ENCODE measurements at places on chromosomes 1 and 21.

GRCh38 chr1:213484333-213484732, 433.3 kb downstream of the RPS6KC1 start:
- DNase-seq = no peak

DNA sequence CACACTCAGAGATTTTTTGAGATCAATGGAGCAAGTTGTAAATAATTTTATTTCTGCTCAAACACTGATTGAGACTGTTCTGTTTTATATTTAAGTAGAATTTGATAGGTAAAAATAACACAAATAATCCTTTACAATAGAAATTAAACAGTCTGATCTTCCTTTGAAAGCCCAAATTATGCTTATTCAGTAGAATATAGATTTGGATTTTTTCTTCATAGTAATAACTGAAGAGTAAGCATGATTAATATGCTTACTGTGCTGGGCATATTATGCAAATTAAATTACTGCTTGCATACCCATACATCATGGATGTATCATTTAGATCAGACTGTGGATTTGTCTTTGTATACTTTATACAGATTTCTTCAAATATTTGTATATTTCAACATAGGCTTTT, 121.4 kb downstream of the LEPR start:
- no peak for DNase-seq

DNA sequence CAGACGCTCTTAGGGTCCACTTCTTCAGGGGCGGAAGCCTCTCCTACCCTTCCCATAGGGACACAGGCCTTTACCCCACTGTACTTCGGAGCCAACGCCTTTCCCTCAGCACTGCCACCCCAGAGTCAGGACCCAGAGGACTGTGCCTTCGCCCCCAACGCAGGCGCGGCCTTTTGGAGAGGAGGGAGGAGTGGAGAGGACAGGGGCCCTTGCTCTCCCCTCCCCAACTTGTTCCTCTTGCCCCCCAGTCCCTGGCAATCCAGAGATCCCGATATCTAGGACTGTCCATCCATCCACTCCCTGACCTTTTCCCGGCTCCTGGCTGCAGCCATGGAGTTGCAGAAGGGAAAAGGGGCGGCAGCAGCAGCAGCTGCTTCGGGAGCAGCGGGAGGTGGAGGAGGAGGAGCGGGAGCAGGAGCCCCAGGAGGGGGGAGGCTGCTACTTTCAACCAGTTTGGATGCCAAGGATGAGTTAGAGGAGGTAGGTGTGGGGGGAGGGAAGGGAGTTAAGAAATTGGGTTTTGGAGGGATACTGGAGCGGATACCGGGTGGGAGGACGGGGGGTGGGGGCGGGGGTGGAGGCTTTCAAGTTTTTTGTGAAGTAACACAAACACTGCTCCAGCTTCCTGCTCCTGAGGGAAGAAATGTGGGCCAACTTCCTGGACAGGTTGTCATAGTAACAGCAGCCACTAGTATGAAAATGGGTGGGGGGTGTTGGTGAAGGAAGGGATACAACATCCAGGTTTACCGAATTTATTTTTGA, 636 bp downstream of the INTS3 start:
- peak; percentile 7 for DNase-seq

DNA sequence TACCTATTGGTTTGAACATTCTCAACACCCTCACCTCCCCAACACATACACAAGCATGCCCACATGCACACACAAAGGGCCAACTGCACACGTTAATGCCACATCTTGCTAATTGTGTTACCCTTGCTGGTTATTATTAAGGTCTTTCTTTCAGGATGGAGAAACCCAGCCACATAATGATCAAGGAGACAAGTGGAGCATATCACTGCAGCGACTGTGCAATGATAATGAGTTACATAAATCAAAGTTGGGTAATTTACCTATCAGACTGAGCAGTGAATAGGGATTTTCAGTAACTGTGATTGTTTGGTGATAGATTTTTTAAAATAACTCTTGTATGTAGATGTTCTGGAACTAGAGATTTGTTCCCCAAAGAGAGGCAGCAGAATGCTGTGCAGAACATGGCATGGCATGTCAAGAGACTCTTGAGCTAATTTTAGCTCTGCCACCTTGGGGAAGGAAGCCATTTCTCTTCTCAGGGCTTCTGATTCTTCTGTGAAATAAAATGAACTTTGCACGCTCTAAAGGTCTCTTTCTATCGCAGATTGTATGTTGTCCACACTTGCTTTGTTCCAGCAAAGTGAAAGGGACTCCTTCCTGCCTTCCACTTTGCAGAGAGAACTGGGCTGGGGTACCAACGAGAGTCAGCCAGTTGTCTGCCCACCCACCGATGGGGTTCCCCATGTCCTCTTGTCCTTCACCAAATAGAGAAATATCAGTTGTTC, 126.0 kb upstream of the CAMK1G start:
- no peak for DNase-seq

DNA sequence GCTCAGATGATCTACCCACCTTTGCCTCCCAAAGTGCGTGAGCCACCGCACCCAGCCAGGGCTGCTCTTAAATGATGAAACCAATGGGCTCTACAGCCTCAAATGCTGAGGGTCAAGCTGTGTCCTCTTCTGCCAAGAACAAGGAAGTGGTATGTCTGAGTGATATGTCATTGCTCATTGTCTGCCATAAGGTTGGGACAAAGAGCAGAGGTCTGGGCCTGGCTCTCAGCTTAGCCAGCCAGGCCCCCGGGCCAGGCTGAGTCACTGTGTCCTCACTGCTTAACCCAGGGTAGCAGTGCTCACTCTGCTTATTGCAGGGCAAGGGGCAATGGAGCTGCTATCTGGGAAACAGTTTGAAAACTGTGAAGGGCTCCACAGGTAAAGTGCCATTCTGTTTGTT, 8.3 kb upstream of the ETS2 start:
- no peak for DNase-seq

DNA sequence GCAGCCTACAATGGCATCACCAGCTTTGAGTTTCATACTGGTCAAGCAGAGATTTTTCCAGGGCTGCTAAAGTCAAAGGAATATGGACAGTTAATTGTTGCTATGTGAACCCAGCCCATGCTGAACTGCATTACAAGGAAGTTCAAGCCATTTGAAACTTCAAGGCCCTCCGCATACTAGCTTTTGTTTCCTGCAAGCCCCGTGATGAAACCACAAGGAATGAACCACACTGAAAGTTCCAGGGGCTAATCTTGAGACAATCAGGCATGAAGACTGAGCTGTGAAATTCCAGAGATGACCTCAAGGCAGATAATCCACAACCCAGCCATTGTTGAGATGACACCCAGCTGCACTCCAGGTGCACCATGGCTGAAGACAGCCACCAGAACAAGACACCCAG, 180.8 kb downstream of the C1orf21 start:
- no peak for DNase-seq

DNA sequence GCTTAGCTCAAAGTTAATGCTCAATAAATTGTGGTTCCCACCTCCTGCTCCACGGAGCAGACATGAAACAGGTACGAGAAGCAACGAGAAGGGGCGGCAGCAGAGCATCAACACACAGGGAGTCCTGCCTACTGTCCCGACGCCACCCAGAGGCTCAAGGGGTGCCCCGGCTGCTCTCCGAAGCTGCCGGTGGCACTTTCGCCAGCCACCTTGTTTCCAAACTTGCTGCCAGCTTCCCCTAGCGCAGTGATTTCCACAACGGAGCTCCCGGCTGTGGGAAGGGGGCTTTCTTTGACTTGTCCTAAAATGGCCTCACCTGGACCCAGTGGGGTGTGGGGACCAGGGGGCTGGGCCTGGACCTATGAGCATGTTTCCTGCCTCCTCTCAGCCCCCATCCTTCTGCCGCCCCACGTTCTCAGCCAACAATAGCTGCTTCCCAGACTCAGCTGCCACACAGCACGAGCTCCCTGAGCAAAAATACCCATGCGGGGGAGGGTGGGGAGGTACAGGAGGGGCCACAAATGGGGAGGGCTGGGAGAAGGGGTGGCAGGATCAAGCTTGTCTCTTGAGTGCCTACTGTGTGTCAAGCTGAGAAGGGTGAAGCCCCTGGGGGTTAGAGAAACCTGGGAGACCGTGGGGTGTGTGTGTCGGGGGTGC, 35.6 kb upstream of the ECE1 start:
- DNase-seq = no peak

- no peak for DNase-seq
Measured at GRCh38 chr1:210940081-210940617, 193.8 kb downstream of the KCNH1 start.

DNA sequence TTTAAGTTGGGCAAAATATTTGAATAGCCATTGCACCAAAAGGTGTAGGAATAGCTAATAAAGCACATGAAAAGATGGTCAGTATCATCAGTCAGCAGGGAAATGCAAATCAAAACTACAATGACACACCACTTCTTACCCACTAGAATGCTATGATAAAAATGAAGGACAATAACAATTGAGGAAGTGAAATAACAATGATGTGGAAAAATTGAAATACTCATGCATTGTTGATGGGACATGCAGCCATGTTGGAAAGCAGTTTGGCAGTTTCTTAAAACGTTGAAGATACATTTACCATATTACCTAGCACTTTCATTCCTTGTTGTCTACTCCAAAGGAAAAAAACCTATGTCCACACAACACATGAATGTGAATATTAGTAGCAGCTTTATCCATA, 28.4 kb downstream of the HSD3B1 start:
- DNase-seq = no peak

DNA sequence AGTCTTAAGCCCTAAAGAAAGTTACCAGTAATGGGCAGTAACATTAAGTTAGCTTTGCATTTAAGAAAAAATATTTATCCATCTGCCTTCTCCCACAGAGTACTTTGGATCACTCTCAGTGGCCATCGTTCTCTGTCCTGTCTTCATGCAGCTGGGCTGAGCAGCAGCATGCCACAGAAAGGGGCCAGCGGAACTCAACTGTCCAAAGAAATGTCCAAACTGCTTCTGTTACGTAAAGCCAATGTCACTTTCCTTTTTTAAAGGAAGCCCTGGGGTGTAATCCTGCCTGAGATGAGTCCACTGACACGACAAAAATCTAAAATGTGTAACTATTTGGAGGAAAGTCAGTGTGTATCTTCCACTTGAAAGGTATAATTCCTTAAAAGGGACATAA, 291.6 kb downstream of the SMYD3 start:
- no peak for DNase-seq

DNA sequence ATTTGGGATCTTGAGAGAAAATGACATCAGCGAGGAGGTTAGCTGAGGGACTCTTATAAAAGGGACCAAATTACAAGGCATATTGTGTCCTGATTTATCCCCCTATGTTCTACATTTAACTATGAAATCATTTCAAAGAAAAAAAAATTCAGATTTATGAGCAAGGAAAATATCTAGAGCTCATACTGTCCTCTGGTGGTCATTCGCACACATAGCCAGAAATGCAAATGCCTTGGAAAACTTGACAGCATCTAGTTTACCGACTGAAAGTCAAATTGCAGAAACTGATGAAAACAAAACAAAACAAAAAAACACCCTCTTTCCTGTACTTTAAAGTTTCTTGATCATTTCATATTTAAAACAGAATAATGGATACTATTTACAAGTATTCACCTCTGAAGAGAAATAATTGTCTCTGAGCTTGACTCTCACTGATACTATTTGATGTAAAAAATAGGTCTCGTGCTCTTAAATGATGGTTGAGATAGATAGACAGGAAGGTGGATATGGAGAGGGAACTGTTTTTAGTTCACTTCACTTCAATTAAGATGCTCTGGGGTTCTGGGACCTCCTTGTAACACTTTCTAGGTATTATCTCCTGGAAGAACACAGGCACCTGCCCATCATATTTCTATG, 253.8 kb downstream of the PCP4 start:
- no peak for DNase-seq

DNA sequence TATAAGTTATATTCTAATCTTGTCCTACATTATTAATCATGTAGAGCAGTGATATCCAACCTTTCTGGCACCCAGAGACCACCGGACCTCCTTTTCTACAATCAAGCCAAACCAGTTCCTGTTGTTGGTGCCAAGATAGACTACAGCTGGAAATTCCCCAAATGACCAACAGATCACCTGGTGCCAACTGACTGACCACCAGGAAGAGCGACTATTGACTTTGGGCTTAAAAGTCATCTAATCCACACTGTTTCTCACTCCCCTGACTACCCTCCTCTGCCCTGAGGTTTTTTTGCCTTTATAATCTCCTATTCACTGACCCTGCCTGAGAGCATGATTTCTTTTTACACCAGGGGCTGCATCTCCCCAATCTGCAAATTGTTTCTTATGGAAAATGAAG, 425.2 kb downstream of the TTLL7 start:
- no peak for DNase-seq

GRCh38 chr1:211520641-211521040, 28.7 kb upstream of the RD3 start:
- no peak for DNase-seq

DNA sequence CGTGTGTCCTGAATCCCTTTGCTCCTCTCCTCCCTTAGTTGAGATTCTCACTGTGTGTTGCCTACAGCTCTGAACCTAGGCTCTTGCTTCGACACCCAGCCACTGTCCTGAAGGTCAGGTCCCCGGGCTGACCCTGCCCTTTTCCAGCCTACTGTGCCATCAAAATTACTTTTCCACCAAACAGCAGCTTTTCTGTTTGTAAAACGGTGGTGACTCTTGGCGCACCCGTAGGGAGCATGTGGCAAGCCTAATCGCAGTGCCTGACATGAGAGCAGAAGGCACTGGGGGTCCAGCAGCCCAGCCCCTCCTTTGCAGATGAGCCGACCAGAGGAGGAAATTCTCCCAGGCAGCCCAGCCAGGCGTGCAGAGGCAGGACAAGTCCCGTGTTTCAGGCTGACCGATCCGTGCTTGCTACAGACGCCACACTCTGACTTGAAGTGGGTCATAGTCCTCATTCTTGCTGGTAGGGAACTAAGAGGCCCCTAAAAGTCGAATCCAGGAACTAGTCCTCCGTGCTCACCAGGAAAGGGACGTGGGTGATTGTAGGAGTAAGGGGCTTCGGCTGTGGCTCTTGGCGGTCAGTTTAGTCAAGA, 6.8 kb downstream of the GPR137B start:
- no peak for DNase-seq

DNA sequence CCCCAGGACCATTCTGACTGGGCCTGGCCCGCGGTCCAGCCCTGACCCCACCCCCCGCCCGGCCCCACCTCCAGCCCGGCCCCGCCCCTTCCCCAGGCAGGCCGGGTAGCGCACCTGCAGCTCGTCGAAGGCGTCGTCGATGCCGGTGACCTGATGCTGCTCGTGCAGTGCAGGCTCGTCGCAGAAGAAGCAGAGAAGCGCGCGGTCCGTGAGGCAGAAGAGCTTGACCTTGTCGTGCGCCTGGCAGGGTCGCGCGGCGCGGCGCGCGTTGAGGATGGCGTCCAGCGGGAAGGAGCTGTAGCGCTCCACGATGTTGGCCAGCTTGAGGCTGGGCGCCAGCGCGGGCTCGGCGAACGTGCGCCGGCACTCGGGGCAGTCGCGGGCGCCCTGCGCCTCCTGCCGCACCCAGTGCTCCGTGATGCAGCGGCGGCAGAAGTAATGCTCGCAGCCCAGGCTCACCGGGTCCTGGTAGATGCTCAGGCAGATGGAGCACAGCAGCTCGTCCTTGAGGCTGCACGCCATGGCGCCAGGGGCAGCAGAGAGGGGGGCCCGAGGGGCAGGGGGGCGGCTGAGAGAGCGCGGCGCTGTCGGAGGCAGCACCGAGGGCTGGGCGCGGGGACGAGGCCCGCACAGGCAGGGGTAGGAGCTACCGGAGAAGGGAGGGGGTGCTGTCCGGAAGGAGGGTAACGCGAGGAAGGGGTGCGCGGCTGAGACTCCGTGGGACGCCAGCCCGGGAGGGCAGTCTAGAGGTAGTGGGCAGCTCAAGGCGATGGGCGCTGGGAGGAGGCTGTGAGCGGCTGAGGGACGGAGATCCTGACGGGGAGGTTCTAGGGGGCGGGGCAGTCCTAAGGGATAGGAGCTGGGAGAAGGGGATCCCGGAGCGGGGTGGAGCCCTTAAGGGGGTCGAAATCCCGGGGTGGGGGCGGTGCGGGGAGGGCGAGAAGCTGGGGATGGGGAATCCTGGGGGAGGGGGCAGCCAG, 642 bp downstream of the TRIM62 start:
- DNase-seq = peak; percentile 51

Data from stimulated activated CD4-positive, alpha-beta T cell treated with anti-CD3 and anti-CD28 coated beads, Interleukin-1b, Interleukin-23, amount 100 ng/mL, for 24 hours (primary cell).